ENCODE measurements at places on chromosomes 7 and 10. TPM values are rescaled to one million over a fixed set of nuclear protein-coding genes. Genes with fewer than 3 reads are reported as not detected.

DNA sequence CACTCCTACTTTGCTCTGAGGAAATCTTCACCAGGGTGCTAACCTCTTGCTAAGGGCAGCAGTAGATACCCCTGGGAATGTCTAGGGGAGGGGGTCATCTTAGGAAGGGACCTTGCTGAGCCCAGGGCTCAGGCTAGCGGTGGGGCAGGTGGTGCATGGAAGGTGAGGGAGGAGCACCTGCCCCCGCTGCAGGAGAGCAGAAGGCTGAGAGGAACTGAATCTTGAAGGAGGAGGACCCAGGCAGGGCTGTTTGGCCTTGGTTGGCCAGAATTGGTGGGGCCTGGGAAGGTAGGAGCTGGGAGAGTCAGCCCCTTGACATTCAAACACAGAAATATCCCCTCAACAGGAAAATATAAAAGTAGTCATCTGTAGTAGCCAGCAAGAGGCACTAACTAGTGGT lies 7.0 kb downstream of the CALHM3 start:
- ATAC-seq: no peak

DNA sequence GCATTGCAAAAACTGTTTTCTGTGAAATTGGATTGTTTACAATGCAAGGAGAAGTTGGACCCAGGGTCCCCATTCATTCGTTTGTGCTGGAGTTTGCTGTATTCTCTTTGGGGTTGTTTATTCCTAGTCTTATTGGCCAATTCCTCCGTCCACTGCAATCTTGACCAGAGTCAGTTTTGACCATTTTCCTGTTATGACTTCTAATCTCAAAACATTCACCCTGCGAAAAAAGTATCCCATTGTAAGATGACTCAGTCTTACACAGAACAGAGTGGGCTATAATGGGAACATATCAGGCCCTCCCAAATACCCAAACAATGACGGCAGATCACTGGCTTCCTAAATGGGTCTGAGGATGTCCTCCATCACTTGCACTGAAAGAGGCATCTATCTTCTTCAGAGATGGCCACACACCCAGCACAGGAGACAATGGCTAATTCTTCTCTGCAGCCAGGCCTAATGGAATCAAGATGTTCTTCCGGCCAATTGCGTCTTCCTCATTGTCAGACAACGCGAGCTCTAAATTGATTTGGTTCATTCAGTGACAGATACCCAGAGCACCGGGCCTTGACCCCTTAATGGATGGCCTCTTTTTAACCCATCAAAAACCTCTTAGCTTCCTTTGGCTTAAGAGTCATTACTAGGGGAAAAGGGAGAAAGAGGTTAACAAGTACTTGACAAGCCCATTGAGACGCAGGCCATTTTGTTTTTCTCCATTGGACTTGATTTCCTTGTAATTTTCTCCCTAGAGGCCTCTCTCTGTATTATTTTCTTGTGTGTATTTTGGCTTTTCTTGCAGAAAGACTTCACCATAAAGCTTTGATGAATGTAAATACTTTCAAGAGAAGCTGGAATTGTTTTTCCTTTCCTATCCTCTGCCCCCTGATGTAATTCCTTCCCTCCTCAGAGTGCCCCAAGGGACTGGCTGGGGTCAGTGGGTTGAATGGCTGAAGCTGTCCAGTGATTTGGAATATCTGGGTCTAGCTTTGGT lies 129.6 kb downstream of the PRPF18 start:
- ATAC-seq: peak; percentile 50

PLCE1 gene
- total RNA-seq: 23.0 TPM

EVX1 gene
- total RNA-seq: not detected

ITPRID1 gene
- not detected for total RNA-seq

NPC1L1 gene
- 0.27 TPM for total RNA-seq

Data from gastroesophageal sphincter (tissue), 4 donors.